ENCODE measurements at places on chromosomes 6 and 20.

DNA sequence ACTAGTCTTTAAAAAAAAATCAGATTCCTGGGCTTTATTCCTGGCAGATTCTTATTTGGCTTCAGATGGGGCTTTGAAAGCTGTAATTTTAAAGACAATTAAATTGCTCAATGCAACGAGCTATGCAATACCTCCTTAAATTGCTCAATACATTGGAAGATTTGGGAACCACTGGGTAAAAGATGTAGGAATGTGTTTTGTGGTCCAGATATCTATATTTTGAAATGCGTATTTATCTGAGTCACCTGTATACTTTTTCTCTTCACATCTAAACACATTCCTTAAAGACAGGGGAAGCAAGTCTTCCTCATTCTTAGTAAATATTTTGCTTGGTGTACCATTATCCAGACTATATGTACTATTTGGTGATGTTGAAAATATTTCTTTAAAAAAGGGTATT is 29.6 kb upstream of the MAP7 start:
- DNase-seq, result no peak

GRCh38 chr6:157531986-157532365 is 151.0 kb downstream of the ZDHHC14 start:
- no peak for DNase-seq

DNA sequence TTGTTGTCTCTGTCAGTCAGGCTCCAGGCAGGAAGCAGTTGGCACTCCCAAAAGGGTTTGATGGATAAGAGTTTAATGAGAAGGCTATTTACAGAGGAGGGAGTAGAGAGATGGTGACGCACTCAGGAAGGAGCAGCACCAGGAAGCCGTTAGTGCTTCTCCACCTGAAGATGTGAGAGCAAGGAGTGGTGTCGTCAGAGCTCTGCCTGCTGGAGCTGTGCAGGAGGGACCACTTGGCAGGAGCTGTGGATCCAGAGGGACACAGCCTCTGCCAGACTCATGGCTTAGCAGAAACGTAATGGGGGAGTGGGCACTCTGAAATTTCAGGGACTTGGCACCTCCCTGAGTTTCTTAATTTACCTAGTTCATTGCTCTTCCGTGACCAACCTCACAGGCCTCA is 16.8 kb downstream of the DAAM2 start:
- no peak for DNase-seq

DNA sequence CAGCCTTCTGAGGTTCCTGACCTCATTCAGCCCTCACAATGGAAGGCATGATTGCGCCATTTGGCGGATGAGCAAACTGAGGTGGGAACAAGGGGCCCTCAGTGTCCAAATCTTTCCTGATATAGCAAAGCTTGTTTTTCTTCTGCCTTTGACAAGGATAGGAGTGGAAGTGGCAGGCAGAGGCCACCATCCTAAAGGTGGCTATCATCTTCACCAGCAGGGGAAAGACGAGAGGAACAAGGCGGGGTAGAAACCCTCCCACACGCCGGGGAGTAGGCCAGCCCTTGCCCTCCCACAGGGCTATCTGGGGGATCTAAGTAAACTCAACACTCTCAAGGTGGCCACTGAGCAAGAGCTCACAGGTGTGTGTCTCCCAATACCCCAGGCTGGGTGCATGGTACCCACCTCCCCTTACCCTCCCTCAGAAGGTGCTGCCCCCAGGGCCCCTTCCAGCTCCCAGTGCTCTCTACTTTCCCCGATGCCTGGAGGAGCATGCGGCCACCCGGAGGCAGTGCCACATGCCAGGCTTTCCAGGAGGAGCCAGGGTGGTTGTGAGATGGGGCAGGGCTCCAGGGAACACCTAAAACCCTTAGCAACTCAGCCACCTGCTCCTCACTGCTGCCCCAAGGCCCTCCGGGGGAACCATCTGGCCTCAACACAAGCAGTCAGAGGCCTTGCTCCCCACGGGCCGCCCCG is 11.2 kb downstream of the SPDEF start:
- DNase-seq, result no peak

- DNase-seq, result no peak
These were observed 114.7 kb upstream of the ZNF217 start for GRCh38 chr20:53708129-53708968.

- DNase-seq, result no peak
These were observed 31.3 kb upstream of the ADGRF1 start for GRCh38 chr6:47073125-47074110.

- DNase-seq, result no peak
These were observed 158.0 kb upstream of the TCF21 start for GRCh38 chr6:133730881-133731280.

DNA sequence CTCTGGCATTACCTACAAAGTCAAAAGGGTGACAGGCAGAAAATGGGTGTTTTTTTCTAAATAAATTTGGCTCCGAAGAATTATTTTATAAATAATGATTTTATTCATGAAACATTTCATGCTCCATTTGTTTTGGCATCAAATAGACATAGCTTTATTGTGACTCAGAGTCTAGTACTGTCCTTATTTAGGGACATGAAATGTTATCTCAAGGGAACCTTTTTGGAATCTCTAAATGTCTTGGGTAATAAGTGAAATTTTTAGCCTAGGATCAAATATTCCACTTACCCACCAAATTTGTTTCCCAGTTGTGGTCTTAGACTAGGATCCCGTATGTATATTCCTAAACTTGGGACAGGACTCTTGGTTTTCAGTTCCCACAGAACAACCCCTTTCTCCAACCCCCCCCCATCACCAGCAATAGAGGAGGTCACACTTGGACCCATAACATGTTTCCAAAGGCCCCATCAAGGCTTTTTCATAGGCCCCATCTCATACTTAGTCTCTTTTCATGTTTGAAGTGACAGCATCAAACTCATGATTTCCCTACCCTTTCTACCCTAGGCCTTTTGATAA is 81.8 kb downstream of the JAG1 start:
- DNase-seq, result no peak

DNA sequence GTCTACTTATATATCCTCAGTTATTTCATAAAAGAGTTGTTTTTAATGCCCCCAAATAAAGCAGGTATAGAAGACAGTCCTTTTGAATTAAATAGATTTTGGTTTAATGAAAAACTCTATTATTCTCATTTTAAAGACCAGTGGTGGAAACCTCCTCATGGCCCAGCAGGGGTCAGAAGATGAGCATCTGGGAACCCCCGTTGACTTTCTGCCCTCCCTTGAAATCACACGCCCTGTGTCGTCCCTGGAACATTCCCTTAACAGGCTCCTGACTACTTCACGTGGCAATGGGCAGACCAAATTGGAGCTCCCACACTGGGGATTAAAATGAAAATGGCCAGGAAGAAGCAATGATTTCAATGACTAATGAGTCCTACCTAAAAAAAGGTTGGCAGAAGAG is 220.9 kb downstream of the KIF16B start:
- no peak for DNase-seq

DNA sequence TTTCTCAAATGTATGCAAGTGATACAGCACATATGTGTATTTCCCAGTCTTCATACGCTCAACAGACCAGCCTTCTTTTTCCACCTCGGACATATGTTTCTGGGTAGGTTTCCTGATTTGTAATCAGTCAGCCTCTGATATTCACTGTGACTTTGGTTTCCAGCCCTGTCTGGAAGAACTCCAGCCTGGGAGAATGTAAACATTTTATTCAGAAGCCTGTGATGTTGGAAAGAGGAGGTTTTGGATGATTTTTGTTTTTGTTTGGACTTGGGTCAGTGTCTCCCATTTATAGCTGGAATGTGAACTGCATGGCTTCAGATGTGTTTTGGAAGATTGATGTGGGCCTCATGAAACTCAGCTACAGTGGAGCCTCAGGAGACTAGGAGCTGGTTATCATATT is 172.2 kb upstream of the CENPW start:
- no peak for DNase-seq

DNA sequence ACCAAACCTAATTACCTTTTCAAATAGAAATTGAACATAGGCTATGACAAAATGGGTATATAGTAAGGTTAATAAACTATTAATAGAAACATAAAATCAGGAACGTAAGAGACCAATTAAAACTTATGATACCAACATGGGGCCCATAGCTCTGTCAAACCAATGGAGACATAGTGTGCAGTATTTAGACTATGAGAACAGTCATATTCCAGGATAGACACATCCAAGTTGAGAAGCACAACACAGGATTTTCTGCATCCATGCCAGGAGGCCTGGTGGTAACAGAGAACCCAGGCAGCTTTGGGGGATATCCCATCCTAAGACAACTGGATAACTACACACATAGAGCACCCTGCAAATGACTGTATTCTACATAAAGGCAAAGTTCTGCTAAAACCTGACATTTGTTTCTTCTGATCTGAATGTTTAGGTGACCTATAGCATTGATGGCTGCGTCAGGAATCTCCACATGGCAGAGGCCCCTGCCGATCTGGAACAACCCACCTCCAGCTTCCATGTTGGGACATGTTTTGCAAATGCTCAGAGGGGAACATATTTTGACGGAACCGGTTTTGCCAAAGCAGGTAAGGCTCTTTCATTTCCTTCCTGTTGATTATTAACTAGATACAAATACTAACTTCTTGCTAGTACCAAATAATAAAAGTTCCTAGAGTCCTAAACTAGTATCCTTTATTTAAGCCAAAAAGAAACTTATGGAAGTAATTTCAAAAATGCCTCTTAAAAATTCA is 202.7 kb downstream of the ARHGAP18 start:
- no peak for DNase-seq

GRCh38 chr20:58709703-58710039 is 17.1 kb downstream of the NPEPL1 start:
- DNase-seq, result no peak

DNA sequence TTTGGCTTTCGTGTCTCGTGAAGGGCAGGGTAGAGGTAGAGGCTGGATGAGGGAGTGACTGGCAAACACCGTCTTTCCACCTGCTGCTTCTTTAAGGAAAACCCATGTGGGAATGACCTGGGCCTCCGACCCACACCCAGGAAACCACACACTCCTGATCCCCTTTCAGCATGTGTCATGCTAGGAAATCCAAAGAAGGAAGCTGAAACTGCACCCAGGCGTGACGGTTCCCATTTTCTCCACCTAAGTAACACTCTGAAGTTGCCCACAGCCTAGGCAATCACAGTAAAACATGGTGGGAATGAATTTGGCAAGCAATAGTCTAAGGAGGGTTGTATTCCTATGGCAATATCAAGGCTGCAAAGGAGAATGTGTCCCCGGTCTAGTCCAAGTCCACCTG is 538.4 kb upstream of the NOX3 start:
- no peak for DNase-seq

GRCh38 chr6:127190552-127190951 is 72.1 kb downstream of the RSPO3 start:
- DNase-seq, result no peak

- DNase-seq, result no peak
These were observed 79.9 kb downstream of the SLC22A3 start for GRCh38 chr6:160428069-160428430.

DNA sequence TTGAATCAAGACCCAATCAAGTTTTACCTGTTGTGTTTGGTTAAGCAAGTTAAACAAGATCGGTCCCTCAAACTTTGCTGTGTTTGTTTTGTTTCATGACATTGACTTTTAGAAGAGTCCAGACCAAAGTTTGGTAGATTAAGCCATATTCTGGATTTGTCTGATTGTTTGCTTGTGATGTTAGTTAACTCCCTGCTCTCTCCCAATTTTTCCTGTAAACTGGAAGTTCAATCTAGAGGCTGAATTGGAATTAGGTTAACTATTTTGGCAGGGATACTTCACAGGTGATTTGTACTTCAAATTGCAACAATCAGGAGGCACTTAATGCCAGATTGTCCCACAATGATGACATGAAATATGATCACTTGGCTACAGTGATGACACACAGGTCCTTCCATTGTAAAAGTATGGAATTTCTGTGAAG is 13.6 kb upstream of the SH3BGRL2 start:
- no peak for DNase-seq

DNA sequence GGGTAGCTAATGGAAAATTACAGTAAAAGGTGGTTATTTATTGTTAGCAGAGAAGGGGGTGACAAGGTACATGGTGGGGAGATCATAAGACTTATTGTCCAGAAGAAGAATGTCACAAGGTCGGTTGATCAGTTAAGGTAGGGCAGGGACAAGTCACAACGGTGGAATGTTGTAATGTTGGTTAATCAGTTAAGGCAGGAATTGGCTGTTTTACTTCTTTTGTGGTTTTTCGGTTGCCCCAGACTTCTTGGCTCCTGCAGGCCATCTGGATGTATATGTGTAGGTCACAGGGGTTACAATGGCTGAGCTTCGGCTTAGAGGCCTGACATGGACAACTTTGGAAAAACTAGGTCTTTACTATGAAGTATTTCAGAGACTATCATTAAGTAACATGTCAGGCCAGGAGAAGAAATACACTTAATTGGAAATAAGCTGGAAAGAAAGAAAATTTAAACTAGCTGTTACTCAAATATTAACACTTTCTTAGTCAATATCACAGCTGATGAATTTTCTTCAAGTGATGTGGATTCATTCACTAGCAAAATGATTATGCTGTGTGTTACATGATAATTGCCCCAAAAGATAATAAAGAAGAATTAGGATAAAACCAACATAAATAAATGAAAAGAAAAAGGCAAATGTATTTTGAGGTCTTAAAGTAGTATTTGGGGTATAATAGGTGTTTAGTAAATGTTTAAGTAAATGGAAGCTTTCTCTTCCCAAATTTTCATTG is 4.4 kb downstream of the AIG1 start:
- no peak for DNase-seq

DNA sequence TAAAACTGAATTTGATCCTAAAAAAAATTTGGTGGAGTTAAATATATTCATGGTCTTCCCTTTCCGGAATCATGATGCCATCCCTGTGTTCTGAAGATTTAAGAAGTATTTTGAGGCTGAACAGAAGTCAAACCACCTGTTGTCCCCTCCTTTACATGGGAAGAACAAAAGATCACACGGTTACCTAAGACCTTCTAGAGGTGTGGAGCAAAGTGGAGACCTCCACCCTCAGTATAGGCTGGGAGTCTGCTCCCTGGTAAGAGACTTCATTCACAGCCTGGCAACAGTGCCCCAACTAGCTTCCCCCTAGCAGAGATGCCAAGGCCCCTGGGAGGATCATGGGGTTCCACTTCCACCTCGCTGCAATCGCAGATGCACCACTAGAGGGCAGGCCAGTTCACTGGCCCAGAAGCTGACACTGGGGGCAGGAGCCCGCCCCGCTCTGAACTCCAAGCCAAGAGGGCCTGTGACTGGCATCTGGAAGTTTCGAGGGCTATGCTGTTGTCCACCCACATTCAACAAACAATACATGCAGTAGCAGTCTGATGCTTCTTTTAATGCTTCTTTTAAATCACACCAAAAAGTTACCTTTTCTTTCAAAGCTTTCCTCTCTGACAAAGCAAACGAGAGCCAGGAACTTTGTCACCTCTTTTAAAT is 19.5 kb upstream of the UBE2J1 start:
- peak; percentile 30 for DNase-seq

- DNase-seq, result no peak
These were observed 52.1 kb downstream of the YTHDF1 start for GRCh38 chr20:63163596-63164483.

GRCh38 chr20:64766-65322 is 22.6 kb upstream of the DEFB125 start:
- no peak for DNase-seq

DNA sequence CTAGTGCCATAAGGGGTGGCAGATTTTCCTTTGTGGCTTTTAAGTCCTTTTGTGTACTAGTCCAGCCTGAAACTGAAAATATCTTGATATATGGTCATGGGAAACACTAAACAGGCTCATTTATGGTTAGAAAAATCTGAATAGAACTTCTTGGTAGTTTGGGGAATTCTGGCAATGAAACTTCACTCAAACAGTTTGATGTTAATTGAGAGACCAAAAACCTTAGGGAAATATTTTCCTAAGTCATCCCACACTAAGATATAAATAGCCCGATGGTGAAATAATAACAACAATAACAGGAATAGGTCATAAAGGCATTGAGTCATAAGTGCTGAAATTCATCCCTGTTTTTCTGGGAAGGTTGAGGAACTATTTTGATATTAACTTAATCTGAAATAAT is 146.2 kb upstream of the SMLR1 start:
- no peak for DNase-seq
